ENCODE measurements at places on chromosomes 4 and X. TPM values are rescaled to one million over a fixed set of nuclear protein-coding genes. Genes with fewer than 3 reads are reported as not detected.

Gene ENOX2
- total RNA-seq, result 22.5 TPM

DNA sequence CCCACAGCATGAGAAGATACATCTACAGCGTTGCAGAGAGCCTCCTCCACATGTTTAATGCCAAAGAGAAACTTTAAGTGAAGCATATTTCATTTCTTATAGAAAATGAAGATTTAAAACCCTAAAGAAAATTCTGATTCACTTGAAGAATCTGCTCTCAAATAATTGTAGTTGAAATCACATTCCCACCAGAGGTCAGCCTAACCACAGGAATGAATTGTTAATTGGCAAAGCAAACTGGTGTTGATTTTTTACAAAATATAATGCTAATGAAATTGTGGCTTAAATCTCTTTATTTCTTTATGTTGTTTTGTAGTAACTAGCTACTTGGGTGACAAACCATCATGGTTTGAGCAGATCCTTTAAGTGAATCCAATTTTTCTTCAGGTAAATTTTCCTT is 31.1 kb upstream of the WDR17 start:
- no peak for DNase-seq

Gene SMIM10
- 0.64 TPM for total RNA-seq

DNA sequence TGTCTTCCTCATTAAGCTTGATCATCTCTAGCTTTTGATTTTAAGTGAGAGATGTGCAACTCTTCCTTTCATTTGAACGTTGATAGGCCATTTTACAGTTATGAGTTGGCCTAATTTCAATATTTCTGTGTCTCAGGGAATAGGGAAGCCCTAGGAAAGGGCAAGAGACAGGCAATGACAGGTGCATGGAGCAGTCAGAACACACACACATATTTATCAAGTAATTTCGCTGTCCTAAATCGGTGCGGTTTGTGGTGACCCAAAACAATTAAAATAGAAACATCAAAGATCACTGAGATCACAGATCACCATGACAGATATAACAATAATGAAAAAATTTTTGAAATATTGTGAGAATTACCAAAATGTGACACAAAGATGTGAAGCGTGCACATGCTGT is 87.7 kb upstream of the LSM6 start:
- no peak for DNase-seq

DNA sequence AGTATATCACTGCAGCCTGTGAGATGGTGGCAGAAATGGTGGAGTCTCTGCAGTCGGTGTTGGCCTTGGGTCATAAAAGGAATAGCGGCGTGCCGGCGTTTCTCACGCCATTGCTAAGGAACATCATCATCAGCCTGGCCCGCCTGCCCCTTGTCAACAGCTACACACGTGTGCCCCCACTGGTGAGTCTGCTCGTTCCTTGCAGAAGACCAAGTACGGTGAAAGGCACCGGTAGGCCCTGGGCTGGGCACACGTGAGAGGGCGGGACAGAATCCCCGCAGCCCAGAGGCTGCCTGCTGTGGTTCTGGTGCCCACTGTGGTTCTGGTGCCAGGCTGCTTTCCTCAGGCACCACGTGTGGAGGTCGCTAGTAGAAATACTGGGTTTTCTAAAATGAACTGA is 31.2 kb upstream of the MSANTD1 start:
- no peak for DNase-seq

GRCh38 chr4:126604268-126604867 is 1028.4 kb upstream of the INTU start:
- no peak for DNase-seq

DNA sequence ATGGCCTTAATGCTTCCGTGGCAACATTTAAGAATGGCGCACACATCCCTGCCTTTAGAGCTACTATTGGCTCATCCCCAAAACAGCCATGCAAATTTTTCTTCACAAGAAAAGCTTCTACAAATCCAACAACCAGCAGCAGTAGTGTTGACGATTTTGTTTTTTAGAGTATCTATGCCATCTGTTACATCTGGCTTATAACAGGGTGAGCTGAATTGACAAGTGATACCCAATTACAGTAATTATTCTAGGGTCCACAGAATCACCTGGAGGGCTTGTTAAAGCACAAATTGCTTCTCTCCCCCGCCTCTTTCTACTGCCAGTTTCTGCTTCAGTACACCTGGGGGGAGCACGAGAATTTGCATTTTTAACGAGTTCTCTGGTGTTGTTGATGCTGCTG is 34.1 kb downstream of the DCHS2 start:
- no peak for DNase-seq

Gene PABPC1L2B
- 0.17 TPM for total RNA-seq

Data from type B pancreatic cell (in vitro differentiated cells).